ENCODE measurements at places on chromosomes 5 and 9. TPM values are rescaled to one million over a fixed set of nuclear protein-coding genes. Genes with fewer than 3 reads are reported as not detected.

CPEB4 gene
- 26.9 TPM for total RNA-seq

NMUR2 gene
- not detected for total RNA-seq

GPR151 gene
- total RNA-seq: not detected

SAPCD2 gene
- total RNA-seq: 0.81 TPM

CDX1 gene
- not detected for total RNA-seq

CFAP90 gene
- total RNA-seq: not detected

ADGRD2 gene
- total RNA-seq: not detected

NUTM2F gene
- not detected for total RNA-seq

TAS2R1 gene
- total RNA-seq: not detected

SGCD gene
- not detected for total RNA-seq

ZNF883 gene
- total RNA-seq: 0.33 TPM

SHISAL2B gene
- not detected for total RNA-seq

STPG3 gene
- total RNA-seq: 0.37 TPM

C5orf58 gene
- total RNA-seq: not detected

SEMA6A gene
- 0.20 TPM for total RNA-seq

CRB2 gene
- total RNA-seq: 1.0 TPM

TAF11L10 gene
- total RNA-seq: not detected

EPB41L4B gene
- 5.3 TPM for total RNA-seq

FCN1 gene
- total RNA-seq: 0.83 TPM

PALM2AKAP2 gene
- total RNA-seq: not detected

SLC28A3 gene
- not detected for total RNA-seq

DNM1 gene
- 0.86 TPM for total RNA-seq

LRRC70 gene
- 0.84 TPM for total RNA-seq

PCDHAC2 gene
- total RNA-seq: not detected

CXCL14 gene
- not detected for total RNA-seq

FAM169A gene
- total RNA-seq: 8.2 TPM

TBC1D2 gene
- 2.7 TPM for total RNA-seq

HTR4 gene
- not detected for total RNA-seq

NPR3 gene
- not detected for total RNA-seq

MOB3B gene
- total RNA-seq: 7.3 TPM

COL15A1 gene
- total RNA-seq: 0.15 TPM

GADD45G gene
- total RNA-seq: 7.5 TPM

MLANA gene
- not detected for total RNA-seq

CCNO gene
- total RNA-seq: not detected

UGT3A2 gene
- not detected for total RNA-seq

HACD4 gene
- total RNA-seq: 3.3 TPM

CDC20B gene
- not detected for total RNA-seq

PRRC2B gene
- total RNA-seq: 170 TPM

SLC25A25 gene
- total RNA-seq: 9.4 TPM

ANKRD34B gene
- total RNA-seq: not detected

LHX3 gene
- total RNA-seq: not detected

UCK1 gene
- total RNA-seq: 30.4 TPM

AGXT2 gene
- not detected for total RNA-seq

ZDHHC11 gene
- total RNA-seq: 0.78 TPM

TMEM215 gene
- not detected for total RNA-seq

All from activated B cell treated with CpG ODN at 0.5 μM for 24 hours (primary cell).